Fibroblast of lung (primary cell): ENCODE measurements at places on chromosomes 4 and X. TPM values are rescaled to one million over a fixed set of nuclear protein-coding genes. Genes with fewer than 3 reads are reported as not detected.

SPIN3 gene
- 11.0 and 20.1 TPM in 2 replicates for total RNA-seq

- no peak for DNase-seq
These were observed 92.4 kb downstream of the CC2D2A start for GRCh38 chr4:15562114-15562513.

- no peak for DNase-seq
These were observed 86.5 kb downstream of the ATG4A start for GRCh38 chrX:108178143-108178498.

- no peak for DNase-seq
These were observed 39.7 kb upstream of the DCLK2 start for GRCh38 chr4:150038335-150039076.

GRCh38 chrX:25869761-25870160 lies 268.4 kb upstream of the MAGEB18 start:
- peak; percentile 1 for DNase-seq

GRCh38 chr4:151950993-151951670 lies 190.3 kb upstream of the GATB start:
- peak; percentile 3 for DNase-seq
